HEK293T (cell line): ENCODE measurements at places on chromosomes 5 and 9.
A peak's percentile ranks its signal among the peaks of the same experiment; 100 is the strongest.

DNA sequence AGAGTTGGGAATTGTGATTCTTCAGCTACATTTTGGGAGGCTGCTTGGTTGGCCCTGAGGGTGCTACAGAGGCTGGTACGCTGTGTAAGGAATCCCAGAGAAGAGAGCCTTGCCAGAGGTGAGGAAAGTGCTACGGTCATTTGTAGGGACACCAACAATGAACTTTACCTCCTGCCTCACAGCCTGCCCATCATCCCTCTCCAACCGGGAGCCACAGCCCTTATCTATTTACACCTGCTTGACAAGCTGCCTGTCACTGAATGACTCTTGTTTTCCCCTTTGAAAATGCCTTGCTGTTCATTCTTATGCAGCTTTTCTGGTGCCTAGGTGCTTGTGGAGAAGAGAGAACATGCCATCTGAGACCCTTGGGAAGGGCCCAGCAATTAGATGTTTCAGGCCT lies 110.8 kb downstream of the PCSK1 start:
- DNase-seq = no peak

GRCh38 chr9:34171753-34172535 lies 6.9 kb upstream of the UBAP1 start:
- no peak for DNase-seq

GRCh38 chr5:82405618-82406204 lies 127.6 kb upstream of the RPS23 start:
- DNase-seq = no peak

DNA sequence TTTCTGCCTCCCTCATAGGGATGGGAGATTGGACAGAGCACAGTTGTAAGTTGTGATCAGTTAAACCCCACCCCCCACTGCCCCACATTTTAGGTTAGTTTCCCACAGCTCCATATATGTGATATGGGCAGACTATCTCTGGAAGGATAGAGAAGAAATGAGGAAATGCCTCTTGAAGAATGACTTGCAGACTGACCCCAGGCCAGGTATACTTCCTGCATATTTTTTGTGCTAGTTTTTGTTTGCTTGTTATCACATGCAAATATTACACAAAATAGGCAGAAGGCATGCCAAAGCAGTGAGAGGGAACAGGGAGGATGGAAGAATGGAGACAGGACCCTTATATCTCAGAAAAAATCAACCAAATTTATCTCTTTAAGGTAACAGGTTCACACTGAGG lies 10.1 kb upstream of the GLRX start:
- DNase-seq = no peak

GRCh38 chr5:134551901-134552300 lies 26.4 kb downstream of the JADE2 start:
- no peak for DNase-seq

- DNase-seq = no peak
These were observed 114.2 kb downstream of the IRX1 start for GRCh38 chr5:3709717-3710348.

GRCh38 chr5:168786147-168786546 lies 207.0 kb upstream of the PANK3 start:
- no peak for DNase-seq

DNA sequence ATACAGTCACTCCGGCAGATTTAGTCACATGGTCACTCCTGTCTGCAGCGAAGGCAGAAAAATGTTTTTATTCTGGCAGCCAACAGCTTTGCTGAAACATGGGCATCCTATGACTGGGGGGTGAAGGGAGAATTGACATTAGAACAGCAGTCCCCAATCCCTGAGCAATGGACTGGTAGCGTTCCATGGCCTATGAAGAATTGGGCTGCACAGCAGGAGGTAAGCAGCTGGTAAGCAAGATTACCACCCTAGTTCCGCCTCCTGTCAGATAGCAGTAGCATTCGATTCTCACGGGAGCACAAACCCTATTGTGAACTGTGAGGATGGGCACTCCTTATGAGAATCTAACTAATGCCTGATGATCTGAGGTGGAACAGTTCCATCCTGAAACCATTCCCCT lies 93.1 kb upstream of the FTMT start:
- no peak for DNase-seq

DNA sequence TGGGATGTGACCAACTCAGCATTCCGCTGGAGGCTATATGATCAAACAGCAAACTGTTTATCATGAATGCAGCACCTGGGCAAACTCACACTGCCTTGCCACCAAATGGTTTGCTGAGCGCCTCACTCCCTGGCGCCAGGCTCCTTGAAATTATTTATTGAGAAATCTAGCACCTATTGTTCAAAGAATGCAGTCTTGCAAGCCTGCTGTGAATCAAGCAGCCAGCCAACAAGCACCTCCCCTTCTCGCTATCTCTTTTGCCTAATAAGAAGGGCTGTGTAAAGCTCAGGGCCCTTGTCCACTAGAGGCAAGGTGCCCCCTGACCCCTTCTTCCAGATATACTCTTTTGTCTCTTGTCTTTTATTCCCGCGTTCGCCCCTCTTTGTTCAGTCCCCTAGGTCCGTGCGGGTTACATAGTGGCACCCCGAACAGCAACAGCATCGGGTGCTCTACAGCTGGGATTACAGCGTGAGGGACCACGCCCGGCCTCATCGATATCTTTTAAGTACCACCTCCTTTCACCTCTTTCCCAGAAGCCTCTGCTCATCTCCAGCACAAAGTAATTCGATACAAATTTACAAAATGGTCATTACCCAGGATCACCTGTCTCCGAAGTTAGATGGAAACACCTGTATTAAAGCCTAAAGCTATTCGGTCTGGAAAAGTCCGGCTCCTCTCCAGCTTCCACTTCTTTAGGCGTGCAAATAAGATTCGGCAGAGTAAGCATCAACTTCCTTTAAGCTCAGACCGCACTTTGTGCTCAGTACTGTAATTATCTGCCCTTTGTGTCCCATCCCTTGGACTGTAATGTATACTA lies 896 bp downstream of the RIGI start:
- no peak for DNase-seq

GRCh38 chr9:78001946-78002731 lies 29.5 kb downstream of the GNAQ start:
- DNase-seq = no peak

DNA sequence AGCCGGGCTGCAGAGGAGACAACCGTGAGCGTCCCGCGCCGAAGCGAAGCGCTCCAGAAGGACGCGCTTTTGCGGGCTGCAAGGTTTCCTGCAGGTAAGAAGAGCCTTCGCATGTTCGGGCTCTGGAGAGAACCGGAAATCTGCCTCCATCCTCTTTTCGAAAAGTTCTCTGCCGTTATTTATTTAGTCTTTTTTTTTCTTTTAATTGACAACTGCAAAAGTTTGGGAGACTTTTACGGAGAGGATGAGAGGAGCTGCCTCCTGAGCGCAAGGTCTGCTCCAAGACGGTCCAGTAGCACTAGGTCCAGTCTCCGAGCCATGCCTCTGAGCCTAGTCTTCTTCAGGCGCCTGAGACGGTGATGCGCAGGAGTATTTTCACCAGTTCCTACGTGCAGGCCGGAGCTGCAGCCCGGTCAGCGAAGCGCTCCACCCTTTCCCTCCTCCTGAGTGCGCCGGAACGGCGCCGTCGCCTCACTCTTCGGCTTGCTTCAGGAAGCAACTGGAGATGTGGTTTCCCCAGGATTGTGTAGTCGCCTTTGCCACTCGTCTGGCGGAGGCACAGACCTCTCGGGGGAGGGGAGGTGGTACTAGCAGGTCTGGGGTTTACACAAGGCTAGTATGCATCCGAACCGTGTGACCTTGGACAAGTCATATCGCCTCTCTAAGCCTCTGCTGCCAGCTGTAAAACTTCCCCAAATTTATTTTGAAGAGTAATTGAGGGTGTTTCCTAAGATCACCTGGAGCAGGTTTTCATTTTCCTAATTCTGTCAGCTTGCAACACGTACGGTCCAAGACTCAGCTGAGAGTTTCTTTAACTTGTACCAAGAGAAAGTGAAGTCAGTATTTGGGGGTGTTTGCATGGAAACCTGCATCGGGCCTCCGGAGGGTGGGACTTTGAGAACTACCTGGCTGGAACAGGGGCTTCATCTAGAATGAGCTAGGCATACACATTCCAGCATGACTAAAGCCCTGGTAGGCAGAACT lies 4.5 kb downstream of the POU4F3 start:
- no peak for DNase-seq

DNA sequence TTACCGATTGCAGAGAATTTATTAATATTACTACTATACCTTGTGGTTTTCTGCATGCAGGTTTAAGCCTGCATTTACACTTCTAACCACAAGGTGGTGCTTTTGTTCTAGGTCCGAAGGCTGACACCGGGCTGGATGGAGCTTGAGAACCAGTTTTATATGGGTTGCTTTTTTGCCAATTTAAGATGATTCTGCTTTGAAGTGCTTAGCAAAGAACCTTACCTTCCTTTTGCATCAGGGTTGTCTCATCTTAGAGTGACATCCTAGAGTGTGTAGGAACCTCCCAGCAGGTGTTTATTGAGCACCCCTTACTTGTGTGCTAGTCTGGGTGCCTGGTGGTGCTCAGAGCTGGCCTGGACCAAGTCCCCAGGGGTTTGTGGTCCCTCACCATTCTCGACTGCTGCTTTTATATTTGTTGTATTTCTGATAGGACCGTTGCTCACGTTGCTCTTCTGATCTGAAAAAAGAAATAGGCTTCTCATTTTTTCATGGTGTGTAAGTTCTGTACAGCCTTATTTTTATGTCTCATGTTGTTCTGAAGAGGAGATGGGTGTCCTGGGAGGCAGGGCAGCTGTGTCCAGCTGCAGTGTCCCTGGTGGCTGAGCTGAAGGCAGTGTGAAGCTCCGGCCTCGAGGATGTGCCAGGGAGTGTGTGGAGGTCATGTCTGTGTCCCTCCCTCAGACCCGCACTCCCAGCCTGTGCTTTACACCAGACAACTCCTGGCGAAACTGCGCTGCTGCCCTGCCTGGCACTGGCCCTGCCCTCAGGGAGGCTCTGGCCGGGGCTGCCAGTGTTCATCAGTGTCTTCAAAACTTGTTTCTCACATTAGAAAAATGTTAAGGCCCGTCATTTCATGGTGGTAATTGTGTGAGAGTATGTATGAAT lies 54.3 kb downstream of the EHMT1 start:
- peak; percentile 70 for DNase-seq

DNA sequence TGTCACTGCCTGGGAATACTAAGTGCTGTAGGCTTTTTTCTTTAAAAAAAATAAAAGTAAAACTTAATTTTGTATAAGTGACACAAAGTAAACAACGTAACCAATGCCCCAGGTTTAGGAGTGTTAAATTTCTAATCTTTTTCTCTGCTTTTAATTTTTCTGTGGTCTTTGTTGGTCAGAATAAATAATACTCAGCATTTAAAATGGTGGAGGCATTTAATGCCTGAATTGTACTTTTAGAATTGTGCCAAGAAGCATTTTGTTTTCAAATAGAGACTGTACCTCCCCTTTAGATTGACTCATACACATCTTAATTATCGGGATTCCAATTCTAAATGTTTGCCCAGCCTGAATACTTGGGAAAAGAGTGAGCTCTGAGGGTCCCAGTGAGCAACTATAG lies 1.6 kb downstream of the DMXL1 start:
- DNase-seq = no peak

GRCh38 chr5:82813861-82814260 lies 263.3 kb downstream of the TMEM167A start:
- no peak for DNase-seq

GRCh38 chr5:164636456-164636855 lies 1131.0 kb downstream of the MAT2B start:
- no peak for DNase-seq

GRCh38 chr9:110797611-110798010 lies 129.0 kb downstream of the MUSK start:
- DNase-seq = no peak

GRCh38 chr9:69590266-69590665 lies 81.9 kb downstream of the APBA1 start:
- DNase-seq = no peak

DNA sequence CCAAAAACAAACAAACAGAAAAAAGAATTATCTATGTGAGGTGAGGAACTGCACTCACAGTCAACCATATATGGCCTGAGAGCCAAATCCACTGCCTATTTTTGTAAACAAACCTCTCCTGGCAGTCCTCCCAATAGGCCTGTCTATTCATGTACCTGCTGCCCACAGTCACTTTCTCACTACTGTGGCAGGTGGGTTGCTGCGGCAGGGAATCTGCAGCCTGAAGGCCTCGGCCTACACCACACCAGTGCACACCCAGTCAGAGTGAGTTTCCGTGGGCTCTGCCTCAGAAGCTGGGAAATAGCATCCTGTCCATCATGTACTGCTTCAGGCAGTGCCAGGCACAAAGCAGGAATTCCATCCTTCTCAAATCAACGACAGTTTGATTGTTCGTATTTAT lies 82.3 kb downstream of the SPTLC1 start:
- DNase-seq = no peak

DNA sequence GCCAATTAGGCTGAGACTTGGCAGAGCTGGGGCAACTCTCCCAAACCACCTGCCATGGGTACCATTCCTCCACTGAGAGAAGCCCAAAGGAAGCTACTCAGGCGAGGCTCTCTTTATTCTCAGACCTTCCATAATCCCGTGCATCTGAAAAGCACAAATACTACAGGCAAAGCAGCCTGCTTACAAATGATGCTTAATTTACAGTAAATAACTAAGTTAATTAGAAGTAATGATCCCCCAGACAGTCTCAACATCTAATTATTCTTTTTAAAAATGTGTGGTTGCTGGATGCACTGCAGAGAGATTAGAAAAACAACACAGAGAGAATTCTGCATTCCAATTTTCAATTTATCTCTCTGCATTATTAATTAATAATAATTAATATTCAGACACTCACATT lies 53.1 kb downstream of the AK8 start:
- no peak for DNase-seq

DNA sequence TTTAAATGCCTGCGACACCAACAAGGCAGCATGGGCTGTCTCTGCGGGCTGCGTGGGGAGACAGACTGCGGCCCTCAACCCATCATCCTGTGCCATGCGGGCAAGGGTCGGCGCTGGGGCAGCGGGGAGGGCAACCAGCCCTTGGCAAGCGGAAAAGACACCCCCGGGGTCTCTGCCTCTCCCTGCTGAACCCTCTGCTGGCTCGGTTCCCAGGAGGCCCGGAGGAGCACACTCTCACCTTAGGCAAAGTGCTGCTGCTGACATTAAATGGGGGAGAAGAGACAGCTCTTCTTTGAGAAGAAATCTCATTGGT lies 129.6 kb upstream of the PPP1R26 start:
- no peak for DNase-seq

DNA sequence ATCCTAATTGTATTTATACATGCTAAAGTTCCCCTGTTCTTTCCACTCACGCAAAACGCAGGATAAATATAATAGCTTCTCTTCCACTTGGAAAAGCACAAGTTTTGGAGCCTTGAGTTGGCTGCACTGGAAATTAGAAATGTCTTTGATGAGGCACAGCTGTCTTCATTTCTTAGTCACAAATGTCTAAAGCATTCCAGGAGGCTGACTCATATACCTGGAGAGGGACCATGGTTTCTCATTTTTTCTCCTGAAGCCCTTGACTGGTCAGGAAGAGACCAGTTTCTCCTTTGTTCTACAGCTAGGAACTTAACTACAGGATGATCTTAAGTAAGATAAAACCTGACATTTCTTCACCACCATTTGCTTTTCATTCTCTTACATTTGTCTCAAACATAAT lies 16.2 kb downstream of the MTX3 start:
- no peak for DNase-seq

DNA sequence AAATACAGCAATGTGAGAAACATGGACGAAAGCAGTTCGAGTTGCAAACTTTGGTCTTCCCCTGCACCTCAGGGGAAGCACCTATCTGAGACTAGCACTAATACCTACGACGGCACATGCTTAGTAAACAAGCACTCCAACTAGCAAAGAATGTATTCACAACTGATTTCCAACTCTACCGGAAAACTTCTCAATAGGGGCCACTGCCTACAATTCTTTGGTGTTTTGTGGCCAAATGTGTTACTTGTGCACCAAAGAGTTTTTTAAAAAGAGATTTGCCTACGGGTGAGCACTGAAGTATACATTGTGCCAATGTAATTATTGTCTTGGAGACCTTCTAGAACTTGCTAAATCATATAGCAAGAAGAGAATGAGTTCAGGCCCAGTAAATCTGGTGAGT lies 12.2 kb downstream of the ENC1 start:
- DNase-seq = no peak
